ENCODE measurements at places on chromosomes 16 and 17.

GRCh38 chr17:43832168-43832975 is 574 bp downstream of the MPP3 start:
- peak; percentile 85 for DNase-seq

DNA sequence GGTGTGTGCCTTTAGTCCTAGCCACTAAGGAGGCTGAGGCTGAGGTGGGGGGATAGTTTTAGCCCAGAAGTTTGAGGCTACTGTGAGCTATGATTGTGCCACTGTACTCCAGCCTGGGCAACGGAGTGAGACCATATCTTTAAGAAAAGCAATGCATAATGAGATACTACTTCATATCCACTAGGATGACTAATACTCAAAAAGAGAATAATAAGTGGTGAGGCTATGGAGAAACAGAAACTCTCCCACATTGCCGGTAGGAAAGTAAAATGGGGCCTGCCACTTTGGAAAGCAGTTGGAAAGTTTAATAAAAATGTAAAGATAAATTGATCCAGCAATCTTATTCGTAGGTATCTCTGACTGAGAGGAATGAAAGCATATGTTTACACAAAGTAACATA is 4.6 kb upstream of the NPIPB2 start:
- no peak for DNase-seq

- no peak for DNase-seq
Measured at GRCh38 chr16:66245072-66245471, 121.4 kb upstream of the CDH5 start.

GRCh38 chr16:30760001-30760559 is 1.8 kb downstream of the CFAP119 start:
- no peak for DNase-seq

DNA sequence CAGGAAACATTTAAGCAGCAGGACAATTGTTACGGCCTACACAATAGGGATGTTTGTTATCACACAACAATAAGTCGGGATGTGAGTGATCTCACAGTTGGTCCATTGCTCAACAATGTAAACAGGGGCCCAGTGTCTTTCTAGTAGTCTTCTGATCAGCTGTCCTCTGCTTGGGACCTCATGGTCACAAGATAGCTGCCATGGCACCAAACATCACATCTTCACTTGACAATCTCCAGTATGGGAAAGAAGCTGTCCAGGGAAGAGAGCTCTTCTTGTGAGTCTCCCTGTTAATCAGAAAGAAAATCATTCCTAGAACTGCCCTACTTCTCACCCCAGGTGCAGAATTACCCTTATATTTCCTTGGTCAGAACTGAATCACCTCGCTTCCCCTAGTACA is 6.3 kb upstream of the GPRC5B start:
- no peak for DNase-seq

GRCh38 chr17:72611172-72611571 is 481.3 kb downstream of the SLC39A11 start:
- DNase-seq = no peak
